ENCODE measurements at places on chromosomes 7 and 10.

- DNase-seq: no peak
Measured at GRCh38 chr7:19117870-19118608, 603 bp upstream of the TWIST1 start.

GRCh38 chr10:103986360-103986759, 19.4 kb downstream of the SLK start:
- DNase-seq: no peak

DNA sequence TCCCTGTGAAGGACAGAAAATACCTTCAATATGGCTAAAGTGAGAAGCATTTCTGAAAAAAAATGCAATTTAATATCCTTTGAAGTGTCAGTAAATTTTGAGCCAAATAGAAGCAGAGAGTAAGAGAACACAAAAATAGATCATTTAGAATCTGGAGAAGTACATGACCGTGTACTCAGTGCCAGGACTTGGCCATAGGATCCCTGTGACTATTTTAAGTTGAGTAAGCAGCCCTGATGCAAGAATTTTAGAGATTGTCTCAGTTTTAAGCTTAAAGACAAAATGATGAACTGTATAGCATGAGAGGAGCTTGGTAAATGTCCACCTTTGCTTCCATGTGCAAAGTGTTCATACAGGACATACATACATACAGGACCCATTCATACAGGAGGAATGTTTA, 2.5 kb downstream of the PTER start:
- no peak for DNase-seq

DNA sequence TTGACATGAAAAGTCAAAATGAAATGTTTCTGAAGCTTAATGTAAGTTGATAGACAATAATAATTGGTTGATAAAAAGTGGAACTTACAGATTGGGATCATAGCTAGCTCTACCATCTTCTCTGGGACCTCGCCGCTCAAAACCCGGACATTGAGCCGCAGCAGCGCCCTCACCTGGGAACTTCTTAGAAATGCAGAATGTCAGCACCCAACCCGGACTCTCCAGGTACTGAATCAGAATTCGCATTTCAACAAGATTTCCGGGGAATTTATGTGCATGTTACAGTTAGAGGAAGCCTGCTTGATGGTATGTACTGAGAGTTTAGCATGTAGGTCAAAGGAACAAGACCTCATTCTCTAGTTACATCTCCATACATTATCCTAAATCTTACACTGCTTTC, 36.7 kb upstream of the ABLIM1 start:
- peak; percentile 5 for DNase-seq

DNA sequence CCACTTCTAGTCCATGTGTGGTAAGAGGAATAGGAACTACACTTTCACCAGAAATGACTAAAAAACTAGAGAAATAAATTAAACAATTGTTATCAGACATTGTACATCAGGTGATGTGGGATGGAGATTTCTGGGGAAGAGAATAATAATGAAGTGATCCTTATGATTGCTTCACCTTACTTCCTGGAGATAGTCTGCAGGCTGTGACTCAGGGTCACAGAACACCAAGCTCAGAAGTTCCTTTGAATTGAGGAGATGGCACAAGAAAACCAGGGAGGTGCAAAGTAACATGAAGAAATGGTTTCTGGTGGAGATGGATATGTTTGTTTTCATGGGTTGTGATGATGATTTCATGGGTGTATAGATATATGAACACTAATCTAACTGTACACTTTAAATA, 44.5 kb downstream of the ZWINT start:
- DNase-seq: no peak

- DNase-seq: no peak
Measured at GRCh38 chr7:49398746-49399145, 374.7 kb upstream of the VWC2 start.

DNA sequence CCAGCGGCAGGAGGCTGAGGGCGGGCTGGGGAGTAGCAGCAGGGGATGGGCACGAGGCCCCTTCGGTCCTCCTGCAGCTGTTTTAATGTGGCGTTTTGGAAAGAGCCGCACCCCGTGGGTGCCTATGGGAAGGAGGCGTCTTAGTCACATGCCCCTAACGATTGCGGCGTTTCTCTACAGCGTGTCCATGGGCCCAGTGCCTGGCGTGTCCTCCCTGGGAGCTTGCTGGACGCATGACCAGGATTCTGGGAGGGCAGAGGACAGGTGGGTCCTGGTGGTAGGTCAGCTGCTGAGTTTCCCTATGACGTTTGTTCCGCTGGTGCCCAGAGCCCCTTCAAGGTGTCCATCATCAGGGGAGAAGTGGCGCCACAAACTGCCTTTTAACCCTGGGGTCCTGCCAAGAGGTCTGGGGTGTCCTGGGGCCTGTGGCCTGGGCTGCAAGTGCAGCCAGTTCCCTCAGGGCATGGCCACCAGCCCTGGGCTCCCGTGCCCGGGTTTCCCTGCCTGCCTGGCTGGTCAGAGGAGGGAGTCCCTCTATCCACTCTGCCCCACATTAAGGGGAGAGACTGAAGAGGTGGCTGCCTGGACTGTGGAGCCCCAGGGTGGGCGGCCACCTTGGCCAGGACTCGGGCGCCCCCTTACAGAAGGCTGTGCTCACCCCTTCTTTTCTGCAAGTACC, 48.7 kb downstream of the PWWP2B start:
- no peak for DNase-seq

GRCh38 chr7:37912756-37913155, 3.9 kb downstream of the SFRP4 start:
- no peak for DNase-seq

DNA sequence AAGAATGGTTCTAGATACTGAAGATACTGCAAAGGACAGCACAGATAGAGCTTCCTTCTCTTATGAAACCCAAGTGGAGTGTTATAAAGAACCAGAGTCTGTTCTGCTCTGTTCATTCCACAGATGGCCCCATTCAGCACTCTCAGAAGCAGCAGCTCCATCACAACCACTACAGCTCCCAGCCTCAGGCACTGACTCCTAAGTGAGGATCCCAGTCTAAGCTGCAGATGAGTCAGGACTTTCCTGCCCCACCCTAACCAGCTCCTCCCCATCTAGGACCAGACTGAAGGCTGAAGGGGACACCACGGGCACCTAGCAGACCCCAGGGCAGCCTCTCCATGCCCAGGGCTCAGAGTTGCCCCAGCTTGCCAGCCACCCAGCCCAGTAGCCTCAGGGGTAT, 379.8 kb downstream of the GRID1 start:
- no peak for DNase-seq

DNA sequence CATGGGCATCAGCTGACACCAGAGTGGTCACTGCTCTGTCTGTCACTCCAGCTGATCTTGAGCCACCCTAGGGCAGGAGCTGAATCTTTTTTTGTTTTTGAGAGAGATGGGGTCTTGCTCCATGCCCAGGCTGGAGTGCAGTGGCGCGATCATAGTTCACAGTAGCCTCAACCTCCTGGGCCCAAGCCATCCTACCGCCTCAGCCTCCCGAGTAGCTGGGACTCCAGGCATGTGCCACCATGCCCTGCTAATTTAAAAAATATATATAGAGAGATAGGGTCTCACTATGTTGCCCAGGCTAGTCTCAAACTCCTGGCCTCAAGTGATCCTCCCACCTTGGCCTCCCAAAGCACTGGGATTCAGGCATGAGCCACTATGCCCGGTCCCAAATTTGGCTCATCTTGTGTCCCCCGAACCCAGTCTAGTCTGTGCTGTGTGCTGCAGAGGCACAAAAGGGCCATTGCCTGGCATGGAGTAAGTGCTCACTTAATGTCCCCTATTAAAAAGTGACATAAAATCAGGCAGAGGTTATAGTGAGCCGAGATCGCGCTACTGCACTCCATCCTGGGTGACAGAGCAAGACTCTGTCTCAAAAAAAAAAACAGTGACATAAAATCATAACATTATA, 8.1 kb upstream of the FZD9 start:
- DNase-seq: no peak

DNA sequence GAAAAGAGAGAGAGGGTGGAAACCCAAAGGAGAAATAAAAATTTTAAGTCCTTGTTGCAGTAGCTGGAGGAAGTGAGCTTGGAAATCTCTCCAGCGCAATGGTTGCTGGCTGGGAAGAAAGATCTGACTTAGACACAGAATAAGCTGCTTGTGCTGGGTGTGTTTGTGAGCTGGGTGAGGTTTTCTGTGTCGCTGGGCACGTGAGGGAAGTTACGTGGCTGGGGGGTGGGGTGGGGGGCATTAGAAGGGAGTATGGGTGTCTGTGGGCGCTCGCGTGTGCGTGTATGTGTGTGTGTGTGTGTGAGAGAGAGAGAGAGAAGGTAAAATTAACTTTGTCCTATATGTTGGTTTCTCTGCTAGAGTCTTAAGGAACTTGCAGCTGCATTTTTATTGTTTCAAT, 11.6 kb downstream of the TCF7L2 start:
- no peak for DNase-seq

GRCh38 chr10:97025613-97026242, 160.0 kb downstream of the SLIT1 start:
- peak; percentile 37 for DNase-seq

DNA sequence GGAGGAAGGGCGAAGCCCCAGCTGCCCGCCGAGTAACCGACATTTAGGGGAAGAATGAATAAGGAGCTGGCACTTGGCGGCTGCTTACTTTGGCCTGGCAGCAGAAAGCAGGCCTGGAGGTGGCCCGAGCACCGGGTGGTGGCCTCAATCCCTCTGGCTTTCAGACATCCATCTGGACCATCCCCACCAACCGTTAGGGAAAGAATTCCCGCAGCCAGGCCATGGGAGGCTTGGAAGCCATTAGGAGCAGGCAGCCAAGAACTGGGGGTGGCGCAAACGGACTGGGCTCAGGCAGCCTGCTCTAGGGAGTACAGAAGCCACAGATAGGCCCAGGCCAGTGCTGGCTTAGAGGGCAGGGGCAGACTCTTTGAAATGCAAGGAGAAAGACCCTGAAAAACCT, 132.7 kb downstream of the NEURL1 start:
- no peak for DNase-seq

GRCh38 chr7:155467846-155468784, 10.2 kb downstream of the EN2 start:
- DNase-seq: no peak

DNA sequence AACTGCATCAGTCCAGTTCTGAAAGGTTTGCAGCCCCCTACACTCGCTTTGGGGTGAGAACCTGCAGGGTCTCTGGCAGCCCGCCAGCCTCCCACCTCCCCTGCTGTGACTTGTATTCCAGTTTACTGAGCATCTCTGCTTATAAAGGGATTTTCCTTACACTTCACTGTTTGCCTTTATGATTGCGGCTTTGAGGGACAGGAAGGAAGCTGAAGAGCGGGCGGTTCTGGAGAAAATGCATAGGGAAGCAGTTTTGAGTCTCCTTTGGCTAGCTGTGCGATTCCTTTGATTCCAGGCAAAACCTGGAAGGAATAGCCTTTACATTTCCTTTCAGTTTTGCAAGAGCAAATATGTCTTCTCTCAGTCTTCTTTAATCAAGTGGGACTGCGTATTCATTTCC, 65.0 kb upstream of the TRIM8 start:
- no peak for DNase-seq

DNA sequence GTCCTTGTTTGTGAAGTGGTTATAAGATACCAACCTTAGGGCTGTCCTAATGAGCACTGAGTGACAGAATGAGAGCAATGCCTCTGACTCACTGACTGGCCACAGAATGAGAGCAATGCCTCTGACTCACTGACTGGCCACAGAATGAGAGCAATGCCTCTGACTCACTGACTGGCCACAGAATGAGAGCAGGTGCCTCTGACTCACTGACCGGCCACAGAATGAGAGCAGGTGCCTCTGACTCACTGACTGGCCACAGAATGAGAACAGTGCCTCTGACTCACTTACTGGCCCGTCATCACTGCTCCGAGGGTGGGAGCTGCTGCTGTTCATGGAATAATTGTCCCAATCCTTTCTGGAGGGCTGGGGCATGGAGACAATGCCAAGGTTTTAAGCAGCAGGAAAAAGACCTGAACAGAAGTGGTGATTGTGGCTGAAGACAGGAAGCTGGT, 265.2 kb upstream of the PPP2R2D start:
- no peak for DNase-seq

DNA sequence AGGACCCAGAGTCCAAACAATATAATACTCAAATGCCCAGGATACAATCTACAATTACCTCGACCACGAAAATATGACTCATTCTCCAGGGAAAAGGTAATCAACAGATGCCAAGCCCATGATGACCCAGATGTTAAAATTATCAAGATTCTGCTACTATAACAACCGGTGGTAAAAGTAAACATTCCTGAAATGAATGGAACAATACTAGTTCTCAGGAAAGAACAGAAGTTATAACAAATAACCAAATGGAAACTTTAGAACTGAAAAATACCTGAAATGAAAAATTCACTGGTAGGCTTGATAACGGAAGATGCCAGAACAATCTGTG, 34.1 kb upstream of the GUSB start:
- no peak for DNase-seq

DNA sequence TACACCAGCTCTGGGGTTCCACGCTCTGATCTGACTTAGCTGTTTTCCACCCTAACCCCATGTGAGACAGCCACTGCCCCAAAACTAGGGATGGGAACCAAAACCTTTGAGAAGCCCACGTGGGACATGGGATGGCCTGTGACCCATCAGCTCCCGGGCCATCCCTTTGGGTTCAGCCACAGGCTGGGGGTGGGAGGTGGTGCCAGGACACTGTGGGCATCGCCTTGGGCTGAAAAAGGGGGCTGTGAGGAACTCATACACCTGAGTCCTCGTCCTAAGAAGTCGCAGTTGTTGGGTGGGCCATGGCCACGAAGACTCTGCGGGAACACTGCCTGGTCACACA, 379.1 kb downstream of the DNAJB6 start:
- DNase-seq: no peak

GRCh38 chr10:70571636-70572439, 30.7 kb downstream of the PRF1 start:
- no peak for DNase-seq

GRCh38 chr7:95922191-95922590, 149.8 kb downstream of the DYNC1I1 start:
- no peak for DNase-seq

GRCh38 chr7:30934225-30934624, 22.6 kb downstream of the AQP1 start:
- DNase-seq: no peak

DNA sequence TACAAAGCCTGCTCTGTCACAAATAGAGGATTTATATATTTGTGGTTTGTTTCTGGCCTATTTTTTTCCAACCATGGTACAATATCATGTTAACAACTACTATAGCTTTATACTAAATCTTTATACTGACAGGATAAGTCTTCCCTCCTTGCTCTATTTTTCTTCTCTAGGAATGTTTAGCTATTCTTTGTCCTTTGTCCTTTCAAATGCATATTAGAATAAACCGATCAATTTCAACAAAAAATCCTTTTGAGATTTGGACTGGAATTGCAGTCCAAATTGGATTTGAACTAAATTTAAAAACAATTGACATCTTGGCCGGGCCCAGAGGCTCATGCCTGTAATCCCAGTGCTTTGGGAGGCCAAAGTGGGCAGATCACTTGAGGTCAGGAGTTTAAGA, 39.2 kb upstream of the CTTNBP2 start:
- no peak for DNase-seq

- no peak for DNase-seq
Measured at GRCh38 chr10:118562851-118563250, 32.6 kb downstream of the PRLHR start.

GRCh38 chr10:72688208-72688651, 3.7 kb upstream of the MCU start:
- no peak for DNase-seq
